ENCODE measurements at places on chromosomes 1 and 21.

DNA sequence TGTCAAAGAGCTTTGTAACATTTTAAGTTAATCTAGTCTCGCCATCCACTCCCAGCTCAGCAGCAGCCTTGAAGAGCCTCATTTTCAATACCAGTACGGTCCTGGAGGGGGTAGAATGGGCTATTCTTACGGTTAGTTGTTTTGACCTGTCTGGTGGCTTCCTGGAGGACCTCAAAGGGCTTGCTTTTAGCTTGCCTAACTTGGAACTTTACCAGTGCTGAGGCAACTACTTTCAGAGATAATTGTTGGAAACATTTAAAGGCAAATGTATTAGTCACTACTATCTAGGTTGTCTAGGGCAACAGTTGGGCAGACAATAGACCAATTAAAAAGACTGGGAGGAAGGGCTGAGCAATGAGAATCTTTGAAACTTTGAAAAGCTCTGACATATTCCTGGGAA, 56.0 kb downstream of the TTLL7 start:
- no peak for DNase-seq

- no peak for DNase-seq
Measured at GRCh38 chr1:35032384-35032739, 617 bp upstream of the ZMYM6 start.

DNA sequence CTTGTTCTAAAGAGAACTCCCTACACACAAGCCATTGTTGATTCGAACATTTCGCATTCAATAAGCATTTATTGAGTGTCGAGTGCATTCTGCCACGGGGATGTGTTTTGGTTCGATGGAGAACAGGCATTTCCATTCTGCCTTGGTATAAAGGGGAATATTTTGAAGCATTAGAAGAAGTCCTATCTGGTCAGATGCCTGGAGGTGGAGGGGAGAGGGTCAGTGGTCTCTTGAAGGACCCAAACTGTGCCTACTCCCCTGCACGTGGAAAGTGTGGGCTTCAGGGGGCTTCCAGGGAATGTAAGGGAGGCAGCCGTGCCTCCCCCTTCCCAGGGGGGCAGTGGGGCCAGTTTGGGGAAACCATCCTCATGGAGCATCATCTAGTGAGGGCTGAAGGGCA, 8.3 kb downstream of the AJAP1 start:
- no peak for DNase-seq

- no peak for DNase-seq
Measured at GRCh38 chr1:150092180-150092791, 24.7 kb downstream of the VPS45 start.

DNA sequence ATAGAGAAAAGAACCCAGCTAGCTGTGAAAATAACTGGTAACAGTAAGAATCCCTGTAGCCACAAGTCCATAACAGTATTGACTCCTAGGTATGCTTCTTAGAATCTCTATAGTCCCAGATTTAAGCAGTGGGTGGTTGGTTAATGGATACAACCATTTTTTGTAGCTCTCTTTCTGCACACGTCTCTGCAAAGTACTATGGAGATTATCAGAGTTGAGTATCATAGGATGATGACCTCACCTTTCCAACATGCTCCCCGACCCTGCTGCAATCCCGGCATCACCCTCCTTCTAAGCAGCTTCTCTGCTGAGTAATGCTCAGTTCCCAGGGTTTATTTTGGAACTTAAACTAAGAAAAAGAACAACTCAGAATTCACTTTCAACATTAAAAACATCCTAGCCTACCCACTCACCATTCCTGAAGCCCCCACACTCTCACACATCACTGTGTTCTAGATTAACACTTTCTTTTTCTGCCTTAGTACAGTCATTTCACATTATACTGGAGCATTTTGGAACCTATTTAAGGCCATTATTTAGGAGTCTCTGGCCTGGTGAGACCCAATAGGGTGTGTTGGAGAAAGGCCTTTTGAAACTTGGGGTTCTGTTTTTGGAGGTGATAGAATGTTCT, 2.7 kb downstream of the MLLT11 start:
- DNase-seq: no peak

GRCh38 chr1:58848818-58849411, 65.1 kb upstream of the JUN start:
- DNase-seq: no peak

- DNase-seq: no peak
Measured at GRCh38 chr1:62196086-62196690, 1.5 kb downstream of the L1TD1 start.

DNA sequence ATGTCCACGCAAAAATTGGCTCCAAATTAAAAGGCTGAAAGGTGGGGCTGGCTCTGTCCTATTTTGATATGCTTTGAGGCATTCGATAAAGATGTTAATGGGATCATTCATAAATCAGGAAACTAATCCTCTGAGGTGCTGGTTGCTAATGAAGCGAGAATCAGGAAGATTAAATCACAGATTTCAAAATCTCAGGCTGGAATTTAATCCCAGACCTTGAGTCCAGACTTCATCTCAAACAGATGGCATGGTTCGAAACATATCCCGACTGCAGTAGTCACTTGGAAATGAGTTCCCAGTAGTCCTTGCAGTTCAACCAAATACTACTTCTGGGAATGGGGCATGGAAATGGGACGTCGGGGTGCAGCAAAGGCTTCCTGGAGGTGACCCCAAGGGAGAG, 4.5 kb upstream of the KLF17 start:
- DNase-seq: no peak

DNA sequence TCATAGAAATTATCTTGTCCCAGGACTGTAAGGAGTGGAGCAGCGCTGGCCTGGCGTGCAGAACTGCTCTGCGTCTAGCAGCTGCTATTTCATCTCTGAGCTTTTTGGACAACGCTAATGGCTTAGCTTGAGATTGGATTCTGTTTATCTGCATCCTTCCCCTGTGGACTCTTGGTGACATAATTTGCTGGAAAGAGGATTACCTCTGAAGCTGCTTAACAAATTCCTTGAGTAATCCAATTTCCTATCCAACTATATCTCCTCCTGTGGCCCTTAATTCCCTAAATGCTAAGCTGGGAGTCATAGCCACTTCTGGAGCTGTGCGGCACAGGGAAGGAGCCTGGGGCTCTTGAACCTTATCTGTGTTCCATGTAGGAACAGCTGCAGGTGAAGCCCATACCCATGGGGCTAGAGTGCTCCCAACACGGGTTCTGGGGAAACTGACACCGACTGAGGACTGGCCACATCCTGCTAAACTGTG, 43.2 kb downstream of the IL6R start:
- DNase-seq: no peak

DNA sequence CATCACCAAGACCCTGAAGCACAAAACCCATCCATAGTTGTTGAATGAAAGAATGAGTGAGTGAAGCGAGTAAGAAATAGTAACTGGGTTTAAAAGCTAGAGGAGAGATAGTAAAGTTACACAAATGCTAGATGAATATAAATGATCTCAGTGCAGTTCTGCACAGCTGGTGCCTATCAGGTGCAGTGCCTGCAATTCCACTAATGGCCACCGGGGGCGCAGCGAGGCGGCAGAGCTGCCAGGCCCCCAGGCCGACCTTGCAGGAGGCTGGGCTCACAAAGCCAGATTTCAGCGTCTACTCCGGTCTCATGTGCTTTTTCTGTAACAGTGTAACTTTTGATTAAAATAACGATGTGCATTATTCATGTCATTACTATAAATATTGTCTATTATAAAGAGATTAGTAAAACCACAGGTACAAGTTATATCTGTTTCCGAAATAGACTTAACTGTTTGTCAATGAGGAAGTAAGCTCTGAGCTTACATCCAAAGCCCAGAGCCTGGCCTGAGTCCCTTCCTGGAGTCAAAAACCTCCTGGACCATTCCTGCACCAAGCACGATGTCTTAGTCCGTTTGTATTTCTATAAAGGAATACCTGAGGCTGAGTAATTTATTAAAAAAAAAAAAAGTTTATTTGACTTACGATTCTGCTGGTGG, 477.6 kb downstream of the NPHP4 start:
- DNase-seq: no peak

- no peak for DNase-seq
Measured at GRCh38 chr1:179298952-179299351, 5.4 kb downstream of the SOAT1 start.

DNA sequence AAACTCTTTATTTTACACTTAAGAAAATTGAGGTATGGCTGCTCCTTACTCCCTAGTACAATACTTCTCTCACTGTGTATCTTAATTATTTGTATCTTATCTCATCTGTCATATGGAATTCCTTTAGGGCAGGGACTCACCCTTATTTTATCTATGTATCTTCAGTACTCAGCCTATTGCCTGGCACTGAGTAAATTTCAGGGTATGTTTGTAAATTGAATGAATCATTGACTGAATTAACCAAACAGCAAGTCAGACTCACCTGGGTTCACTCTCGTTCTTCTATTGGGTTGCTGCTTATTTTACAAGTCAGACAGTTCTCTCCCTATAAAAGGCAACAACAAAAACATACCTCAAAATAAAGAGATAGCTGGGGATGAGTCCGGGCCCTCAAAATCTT, 63.8 kb downstream of the LAMC1 start:
- DNase-seq: no peak

DNA sequence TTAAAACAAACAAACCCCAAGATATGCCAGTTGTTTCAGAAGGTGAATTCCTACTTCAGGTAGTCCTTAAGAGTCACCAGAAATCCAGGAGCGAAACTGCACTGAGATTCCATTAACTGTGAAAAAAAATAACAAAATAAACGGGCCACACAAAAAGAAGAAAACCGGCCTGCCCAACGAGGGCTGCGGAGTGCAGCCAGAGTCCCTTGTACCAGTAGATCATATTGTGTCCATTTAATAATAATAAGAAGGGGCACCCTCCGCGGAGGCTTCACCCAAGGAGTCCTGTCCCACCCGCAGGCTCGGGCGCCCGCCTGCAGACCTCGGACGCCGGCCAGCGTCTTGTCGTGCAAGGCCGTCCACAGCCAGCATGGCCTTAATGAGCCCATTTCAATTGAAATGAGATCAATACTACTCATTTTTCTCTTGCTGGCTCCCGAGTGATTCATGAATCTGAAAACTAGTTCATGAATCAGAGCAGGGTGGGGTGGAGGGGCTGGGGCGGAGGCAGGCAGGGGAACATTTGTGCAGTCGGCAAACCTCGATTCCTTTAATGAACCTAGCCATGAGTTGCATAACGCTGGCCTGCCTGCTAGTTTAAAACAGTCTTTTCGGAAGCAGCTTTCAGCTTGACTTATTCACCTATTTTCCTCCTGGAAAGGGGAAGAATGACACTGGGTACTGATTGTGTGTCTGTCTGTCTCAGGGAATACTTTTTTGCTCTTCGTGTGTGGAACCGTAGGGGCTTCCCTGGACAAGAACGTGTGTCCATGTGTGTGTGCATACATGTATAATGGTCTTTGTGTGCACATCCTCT, 113.1 kb upstream of the IRF2BP2 start:
- DNase-seq: no peak

DNA sequence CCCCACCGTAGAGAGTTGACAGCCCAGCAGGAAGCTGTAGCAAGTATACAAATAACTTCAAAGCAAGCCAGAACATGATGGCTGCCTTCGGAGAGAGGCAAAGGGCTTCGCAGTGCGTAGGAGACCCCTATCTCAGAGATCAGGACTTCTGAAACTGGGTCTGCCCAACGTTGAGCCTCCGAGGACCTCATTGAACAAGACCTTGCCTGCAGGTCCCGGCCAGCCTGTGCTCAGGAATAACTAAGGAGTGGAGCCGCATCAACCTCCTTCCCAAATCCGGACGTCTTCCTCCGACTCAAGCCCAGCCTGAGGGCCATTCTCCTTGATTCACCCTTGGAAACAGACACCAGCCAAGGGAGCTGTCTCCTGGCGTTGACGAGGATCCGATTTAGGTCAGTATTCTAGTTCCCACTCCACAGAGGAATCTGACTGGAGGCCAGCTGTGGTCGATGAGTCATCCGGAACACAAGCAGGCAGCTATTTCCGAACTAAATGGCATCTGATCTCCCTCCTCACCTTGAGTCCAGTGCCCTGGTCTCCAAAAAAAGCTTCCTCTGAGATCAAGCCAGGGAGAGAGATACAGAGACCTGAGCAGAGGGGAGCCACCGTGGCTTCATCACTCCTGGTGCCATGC, 166.5 kb upstream of the COA6 start:
- no peak for DNase-seq

DNA sequence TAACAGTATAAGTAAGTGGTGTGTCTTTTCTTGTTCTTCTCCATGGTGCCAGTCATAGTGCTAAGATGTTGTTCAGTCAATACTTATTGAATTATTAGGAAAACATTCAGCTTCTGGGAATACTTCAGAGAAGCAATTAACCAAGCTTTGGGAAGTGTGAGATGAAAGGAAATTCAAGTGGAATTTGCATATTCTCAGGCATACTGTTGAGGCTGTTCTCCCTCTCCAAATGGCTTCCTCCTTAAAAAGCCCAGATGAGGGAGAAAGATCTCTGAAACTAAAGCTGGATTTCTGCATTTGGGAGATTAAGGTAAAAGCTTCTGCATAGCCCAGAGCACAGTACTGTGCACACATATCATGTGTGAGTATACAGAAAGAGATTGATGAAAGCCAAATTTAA, 73.4 kb downstream of the MACF1 start:
- DNase-seq: no peak

GRCh38 chr1:2180297-2181245, 14.0 kb downstream of the FAAP20 start:
- no peak for DNase-seq

DNA sequence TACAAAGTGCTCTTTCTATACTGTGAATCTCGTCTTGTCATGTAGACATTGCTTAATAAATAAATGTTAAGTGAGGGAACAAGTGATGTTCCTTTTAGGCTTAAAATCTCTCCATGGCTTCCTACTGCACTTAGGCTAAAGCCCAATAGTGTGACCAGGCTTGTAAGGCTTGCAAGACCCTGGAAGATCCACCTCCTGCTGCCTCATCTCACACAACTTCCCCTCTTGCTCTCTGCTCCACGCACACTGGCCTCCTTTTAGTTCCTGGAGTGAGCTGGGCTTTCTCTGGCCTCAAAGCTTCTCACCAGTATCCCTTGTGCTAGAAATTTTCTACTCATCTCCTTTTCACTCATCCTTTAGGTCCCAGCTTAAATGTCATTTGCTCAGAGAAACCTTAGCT, 41.5 kb upstream of the DIPK1A start:
- no peak for DNase-seq

GRCh38 chr1:193979219-193979618, 792.8 kb upstream of the B3GALT2 start:
- DNase-seq: no peak

GRCh38 chr1:42658877-42659337, 684 bp downstream of the PPIH start:
- no peak for DNase-seq

- no peak for DNase-seq
Measured at GRCh38 chr1:15452216-15452615, 4.3 kb upstream of the CELA2A start.

- no peak for DNase-seq
Measured at GRCh38 chr1:238466459-238466858, 575.7 kb upstream of the ZP4 start.

GRCh38 chr1:248751142-248751541, 4.4 kb downstream of the LYPD8 start:
- no peak for DNase-seq

GRCh38 chr1:202351725-202352124, 3.2 kb downstream of the PPP1R12B start:
- no peak for DNase-seq

GRCh38 chr1:204390751-204391466, 20.7 kb downstream of the PPP1R15B start:
- no peak for DNase-seq

Data from NCI-H2081 treated with DMSO at 0.1 percent for 48 hours (cell line).